ENCODE measurements at places on chromosomes 11 and 22. TPM values are rescaled to one million over a fixed set of nuclear protein-coding genes. Genes with fewer than 3 reads are reported as not detected.

Gene KRTAP5-1
- not detected for total RNA-seq

Gene CHRNA10
- 1.8 TPM for total RNA-seq

Gene SYTL2
- 13.1 TPM for total RNA-seq

Gene THY1
- total RNA-seq, result 14.5 TPM

Gene DLG2
- total RNA-seq, result not detected

Gene ZNRF3
- 5.4 TPM for total RNA-seq

Gene NAALADL1
- total RNA-seq, result not detected

Gene BIK
- 0.89 TPM for total RNA-seq

Gene PRR33
- not detected for total RNA-seq

Gene KCNE3
- not detected for total RNA-seq

Gene SPA17
- total RNA-seq, result 16.4 TPM

Gene CHRM1
- 0.05 TPM for total RNA-seq

Gene DRICH1
- total RNA-seq, result not detected

Gene SLC37A2
- total RNA-seq, result 0.33 TPM

Gene F2
- 2.0 TPM for total RNA-seq

Gene DYNC2H1
- total RNA-seq, result 5.9 TPM

Gene CASP5
- total RNA-seq, result not detected

Gene TMPRSS4
- total RNA-seq, result 0.12 TPM

Gene PNPLA5
- 0.07 TPM for total RNA-seq

Gene TRIM49
- total RNA-seq, result not detected

Gene MS4A15
- not detected for total RNA-seq

Gene CALCA
- 0.09 TPM for total RNA-seq

Gene SGSM1
- total RNA-seq, result 0.45 TPM

Gene ART1
- total RNA-seq, result not detected

Gene MMP27
- total RNA-seq, result not detected

Gene PKNOX2
- not detected for total RNA-seq

Gene ISX
- not detected for total RNA-seq

Gene INSC
- total RNA-seq, result not detected

Gene CDON
- 3.4 TPM for total RNA-seq

Gene VSIG10L2
- total RNA-seq, result not detected

Gene HEPHL1
- total RNA-seq, result not detected

Gene TSPAN4
- 107 TPM for total RNA-seq

Gene MUC5AC
- total RNA-seq, result 3.6 TPM

Gene CCDC89
- not detected for total RNA-seq

Gene MGAT3
- 0.38 TPM for total RNA-seq

Gene OR8B12
- total RNA-seq, result not detected

Gene GP1BB
- 1.3 TPM for total RNA-seq

Gene SLC35F2
- 44.4 TPM for total RNA-seq

Gene OR8J3
- not detected for total RNA-seq

Gene ROBO4
- total RNA-seq, result not detected

Gene YPEL1
- total RNA-seq, result 0.18 TPM

Gene MYO7A
- 1.1 TPM for total RNA-seq

Gene PRODH
- total RNA-seq, result 0.89 TPM

Gene DERL3
- 0.36 TPM for total RNA-seq

Gene OSBPL5
- 6.4 TPM for total RNA-seq

Gene NPAS4
- not detected for total RNA-seq

Gene PLEKHA7
- 21.4 TPM for total RNA-seq

Gene DCDC1
- 0.18 TPM for total RNA-seq
